ENCODE measurements at places on chromosomes 4 and X.

DNA sequence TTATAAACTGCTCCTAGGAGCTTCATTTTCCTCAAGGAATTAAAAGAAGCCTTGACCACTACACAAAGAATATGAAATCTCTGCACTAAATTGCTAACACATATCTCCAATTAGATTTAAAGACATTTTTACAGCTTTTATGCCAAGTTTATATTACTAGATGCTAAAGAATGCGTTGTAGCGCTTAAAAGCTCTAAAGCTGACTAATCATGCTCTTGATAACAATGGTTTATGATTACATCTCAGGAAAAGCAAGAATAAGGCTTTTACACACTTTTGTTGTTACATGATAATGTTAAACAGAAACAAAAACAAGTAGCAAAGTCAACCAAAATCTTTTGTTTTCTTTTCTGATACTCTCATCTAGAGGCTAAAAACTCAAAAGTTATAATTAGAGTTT lies 44.7 kb downstream of the SLC10A7 start:
- no peak for DNase-seq

- DNase-seq = no peak
Observed at GRCh38 chrX:135981010-135981409, 4.2 kb upstream of the SLC9A6 start.

DNA sequence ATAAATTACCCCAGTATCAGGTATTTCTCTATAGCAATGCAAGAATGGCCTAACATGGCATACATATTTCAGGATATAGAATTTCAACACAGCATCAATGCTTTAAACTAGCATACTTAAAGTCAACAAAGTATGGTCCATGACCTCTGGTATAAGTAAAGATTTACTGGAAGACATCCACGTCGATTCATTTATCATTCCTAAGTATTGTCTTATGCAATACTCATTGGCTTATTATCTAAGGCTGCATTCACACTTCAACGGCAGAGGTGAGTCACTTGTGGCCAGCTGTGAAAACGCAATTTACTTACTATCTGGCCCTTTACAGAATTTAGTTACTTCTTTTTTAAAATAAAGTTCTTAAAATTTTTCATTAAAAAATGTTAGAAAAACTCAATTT lies 42.6 kb downstream of the ADGRA3 start:
- no peak for DNase-seq

DNA sequence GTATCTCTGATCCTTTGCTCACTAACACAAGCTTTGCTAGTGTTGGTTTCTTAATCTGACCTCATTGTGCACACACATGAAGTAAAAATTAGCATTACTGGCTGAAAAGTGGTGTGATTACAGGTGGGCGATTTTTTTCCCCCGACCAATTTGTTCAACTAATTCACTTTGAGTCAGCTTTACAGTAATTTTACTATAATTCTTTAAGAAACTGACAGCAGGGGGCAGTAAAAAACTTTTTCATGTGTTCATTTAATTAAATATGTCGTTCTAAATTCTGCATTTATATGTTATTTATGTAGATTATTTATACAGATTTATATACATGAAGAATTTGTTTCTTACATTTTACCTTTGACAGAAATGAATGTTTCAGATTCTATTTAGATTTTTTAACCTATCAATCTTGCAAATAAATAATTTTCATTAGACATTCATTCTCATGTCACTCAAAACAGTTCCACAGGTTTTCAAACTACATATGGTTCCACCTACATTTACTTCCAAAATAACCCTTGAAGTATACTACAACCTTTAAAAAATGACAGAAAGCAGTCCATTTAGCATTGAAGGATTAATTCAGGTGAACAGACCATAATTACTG lies 17.5 kb downstream of the PALLD start:
- DNase-seq = peak; percentile 63

DNA sequence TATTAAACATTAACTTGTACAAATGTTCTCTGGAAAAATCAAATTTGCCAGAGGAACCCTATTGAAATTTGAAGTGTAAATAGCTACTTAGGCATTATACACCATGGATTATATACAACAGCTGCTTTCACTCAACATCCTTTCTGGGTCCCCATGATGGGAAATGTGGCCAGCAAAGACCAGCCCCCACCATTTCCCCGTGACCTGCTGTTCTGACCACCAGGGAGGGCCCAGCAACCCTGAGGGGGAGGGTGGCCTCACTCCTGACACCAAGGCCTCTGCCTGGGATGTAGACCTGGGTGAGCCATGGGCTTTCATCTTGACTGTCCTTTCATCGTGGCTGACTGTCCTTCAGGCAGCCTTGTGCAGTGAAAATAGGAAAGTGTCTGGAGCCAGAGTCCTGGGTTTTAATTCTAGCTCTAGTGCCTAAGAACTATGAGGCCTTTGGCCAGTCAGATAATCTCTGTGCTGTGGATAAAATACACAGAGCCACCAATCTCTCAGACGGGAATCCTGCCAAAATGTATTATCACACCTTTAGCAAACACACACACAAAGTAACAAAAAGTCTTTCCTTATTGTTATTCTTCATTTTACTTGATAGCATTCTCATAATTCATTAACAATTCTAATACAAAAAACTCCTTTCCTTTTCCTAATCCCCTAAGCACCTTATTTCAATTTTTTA lies 45.1 kb downstream of the NR3C2 start:
- DNase-seq = no peak

GRCh38 chr4:256492-256891 lies 48.8 kb downstream of the ZNF732 start:
- DNase-seq = no peak

DNA sequence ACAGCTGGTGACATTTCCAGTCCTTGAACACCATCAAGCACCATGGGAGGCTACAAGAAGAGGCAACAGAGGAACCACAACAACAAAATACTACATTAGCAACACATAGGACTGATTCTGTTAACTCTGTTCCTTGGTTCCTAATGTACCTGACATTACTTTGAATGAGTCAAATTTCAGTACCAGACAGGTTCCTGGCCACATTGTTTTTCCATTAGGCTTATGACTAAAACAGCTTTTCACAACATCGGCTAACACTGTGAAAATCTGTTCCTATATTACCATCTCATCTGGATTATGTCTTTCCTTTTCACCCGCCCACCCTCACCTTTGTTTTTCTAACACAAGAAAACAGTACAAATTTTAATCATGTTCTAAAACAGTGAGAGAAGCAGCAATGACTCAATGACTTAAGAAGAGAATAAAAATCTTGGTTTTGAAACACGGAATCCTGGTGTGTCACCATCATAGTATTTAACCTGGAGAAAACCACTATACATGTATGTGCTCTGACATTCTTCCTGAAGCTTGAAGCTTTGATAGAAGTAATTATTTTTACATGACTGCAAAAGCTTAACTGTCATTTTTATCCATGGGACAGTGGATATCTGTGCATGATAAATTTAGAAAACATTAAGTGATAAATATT lies 143.9 kb downstream of the SCFD2 start:
- DNase-seq = no peak

Data from NCI-H69 (cell line).